ENCODE measurements at places on chromosomes 1 and 21.

GRCh38 chr1:217214551-217214950, 416.3 kb downstream of the GPATCH2 start:
- DNase-seq: no peak

- no peak for DNase-seq
Observed at GRCh38 chr1:145956781-145957442, 905 bp downstream of the LIX1L start.

DNA sequence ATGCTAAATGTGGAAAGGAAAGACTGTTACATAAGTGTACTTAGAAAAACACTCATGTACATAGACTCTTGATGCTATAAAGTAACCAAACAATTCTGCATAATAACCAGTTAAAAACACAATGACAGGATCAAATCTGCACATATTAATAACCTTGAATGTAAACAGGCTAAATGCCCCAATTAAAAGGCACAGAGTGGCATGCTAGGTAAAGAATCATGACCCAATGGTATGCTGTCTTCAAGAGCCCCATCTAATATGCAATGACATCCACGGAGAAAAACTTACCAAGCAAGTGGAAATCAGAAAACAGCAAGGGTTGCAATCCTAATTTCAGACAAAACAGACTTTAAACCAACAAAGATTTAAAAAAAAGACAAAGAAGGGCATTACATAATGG, 644.8 kb upstream of the PKN2 start:
- no peak for DNase-seq

DNA sequence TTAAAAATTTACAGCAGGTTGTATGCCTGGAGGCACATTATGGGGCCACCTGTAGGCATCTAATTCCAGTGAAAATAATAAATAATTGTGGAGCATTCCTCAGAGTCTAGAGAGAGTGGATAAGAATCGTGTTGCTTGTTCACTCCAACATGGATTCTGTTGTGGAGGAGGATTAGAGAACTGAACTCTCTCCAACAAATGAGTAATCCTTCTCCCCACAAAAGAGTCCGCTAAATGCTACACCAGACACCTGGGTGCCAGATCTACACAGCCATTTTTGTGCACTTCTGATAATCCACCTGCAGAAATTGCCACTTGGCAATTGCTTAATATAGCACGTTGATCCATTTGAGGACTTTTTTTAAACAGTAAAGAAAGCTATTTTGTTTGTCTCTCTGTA, 113.7 kb upstream of the DPYD start:
- DNase-seq: no peak

- DNase-seq: no peak
Observed at GRCh38 chr21:19535356-19535755, 1131.8 kb upstream of the TMPRSS15 start.

GRCh38 chr1:185074307-185074706, 28.9 kb downstream of the RNF2 start:
- no peak for DNase-seq

- no peak for DNase-seq
Observed at GRCh38 chr1:228513236-228513900, 26.2 kb downstream of the RNF187 start.

DNA sequence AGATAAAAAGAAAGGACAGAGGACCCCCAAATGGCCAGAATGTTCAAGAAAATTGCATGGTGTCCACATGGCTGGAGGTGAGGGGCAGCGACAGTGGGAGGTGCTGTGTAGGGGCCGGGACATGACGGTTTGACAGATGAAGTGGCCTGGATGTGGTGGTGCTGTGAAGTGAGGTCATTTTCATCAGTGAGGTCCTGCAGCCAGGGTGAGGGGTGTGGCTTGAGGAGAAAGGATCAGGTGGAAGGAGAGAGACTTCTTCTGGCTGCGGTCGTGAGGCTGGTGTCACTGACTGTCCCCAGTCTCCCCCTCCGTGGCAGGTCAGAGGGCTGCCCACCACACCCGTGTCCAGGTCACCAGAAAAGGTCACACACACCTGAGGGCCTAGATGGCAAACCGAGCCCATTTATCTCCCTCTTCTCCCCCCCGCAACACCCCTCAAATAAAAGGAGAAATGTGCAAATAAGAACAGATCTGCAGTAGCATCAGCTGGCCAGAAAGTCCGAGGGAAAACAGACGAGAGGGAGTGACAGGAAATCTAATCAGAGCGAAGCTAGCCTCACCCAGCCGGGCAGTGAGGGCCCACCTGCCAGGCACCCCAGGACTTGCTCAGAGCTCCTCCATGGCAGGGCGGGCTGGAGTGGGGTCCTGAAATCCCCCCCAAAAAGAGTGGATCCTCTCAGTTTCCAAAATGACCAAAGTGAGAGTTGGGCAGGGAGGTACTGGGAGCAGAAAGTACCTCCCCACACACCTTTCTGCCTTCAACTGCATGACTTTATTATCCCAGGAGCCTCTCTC, 148.5 kb upstream of the EDN2 start:
- no peak for DNase-seq

- no peak for DNase-seq
Observed at GRCh38 chr1:26761217-26761616, 26.5 kb upstream of the PIGV start.

DNA sequence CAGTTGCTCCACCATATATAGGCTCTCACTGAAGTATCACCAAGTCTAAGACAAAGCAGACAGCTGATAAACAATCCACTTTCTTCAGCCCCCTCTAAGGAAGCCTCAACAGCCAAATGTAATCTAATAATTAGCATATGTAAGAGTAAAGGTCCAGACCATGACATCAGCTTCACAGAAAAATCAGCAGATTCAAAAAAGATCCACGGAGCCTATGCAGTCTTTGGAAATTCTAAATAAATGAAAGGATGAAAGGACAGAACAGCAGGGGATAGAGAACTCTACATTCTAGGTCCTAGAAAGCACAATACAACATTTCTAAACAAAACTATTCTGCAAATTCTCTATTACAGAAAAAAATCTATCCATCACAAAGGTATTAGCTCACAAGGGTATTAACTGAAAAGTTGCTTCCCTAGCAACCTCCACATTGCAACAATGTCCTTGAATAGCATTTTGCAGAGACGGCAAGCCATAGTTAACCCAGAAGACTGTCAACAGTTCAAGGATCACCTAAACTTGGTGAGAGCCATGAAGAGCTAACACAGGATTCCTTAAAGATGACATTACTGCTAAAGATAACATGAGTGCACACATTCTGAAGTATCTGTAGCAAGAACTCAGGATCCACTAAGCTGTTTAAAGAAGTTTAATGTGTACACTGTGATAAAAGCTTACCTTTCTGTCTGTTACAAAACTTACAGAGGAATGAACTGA, 74.3 kb downstream of the SIPA1L2 start:
- DNase-seq: no peak

GRCh38 chr1:14924455-14925331, 228.9 kb upstream of the TMEM51 start:
- no peak for DNase-seq

- DNase-seq: no peak
Observed at GRCh38 chr21:15703932-15704331, 25.9 kb upstream of the USP25 start.

GRCh38 chr1:93007941-93008577, 46.8 kb upstream of the DIPK1A start:
- DNase-seq: no peak

- no peak for DNase-seq
Observed at GRCh38 chr1:210655511-210655910, 326.8 kb downstream of the HHAT start.

DNA sequence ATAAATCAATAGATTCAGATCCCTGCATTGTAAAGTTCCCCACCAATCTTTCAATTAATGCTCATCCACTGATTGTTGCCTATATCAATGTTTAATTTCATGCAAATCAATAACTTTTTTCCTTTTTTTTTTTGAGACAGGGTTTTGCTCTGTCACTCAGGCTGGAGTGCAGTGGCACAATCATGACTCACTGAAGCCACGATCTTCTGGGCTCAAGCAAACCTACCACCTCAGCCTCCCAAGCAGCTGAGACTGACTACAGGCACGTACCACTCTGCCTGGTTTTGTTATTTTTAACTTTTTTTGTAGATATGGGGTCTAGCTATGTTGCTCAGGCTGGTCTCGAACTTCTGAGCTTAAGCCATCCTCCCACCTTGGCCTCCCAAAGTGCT, 25.7 kb downstream of the DIO1 start:
- no peak for DNase-seq

GRCh38 chr1:184805667-184806295, 51.1 kb upstream of the EDEM3 start:
- DNase-seq: no peak

GRCh38 chr1:85339089-85339488, 62.7 kb upstream of the BCL10 start:
- DNase-seq: no peak

DNA sequence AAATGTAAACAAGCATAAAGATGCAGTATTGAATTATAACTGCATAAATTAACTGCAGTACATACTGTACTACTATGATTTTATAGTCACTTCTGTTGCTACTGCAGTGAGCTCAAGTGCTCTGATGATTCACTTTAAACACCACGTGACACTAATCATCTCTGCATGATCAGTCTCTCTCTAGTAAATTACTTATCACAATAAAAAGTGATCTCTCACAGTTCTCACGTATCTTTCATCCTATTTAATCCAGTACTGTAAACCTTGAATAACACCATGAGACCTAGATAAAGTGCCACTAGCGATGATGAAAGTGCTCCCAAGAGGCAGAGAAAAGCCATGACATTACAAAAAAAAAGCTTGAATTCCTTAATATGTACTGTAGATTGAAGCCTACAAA, 1242.0 kb downstream of the AMY1C start:
- DNase-seq: no peak

DNA sequence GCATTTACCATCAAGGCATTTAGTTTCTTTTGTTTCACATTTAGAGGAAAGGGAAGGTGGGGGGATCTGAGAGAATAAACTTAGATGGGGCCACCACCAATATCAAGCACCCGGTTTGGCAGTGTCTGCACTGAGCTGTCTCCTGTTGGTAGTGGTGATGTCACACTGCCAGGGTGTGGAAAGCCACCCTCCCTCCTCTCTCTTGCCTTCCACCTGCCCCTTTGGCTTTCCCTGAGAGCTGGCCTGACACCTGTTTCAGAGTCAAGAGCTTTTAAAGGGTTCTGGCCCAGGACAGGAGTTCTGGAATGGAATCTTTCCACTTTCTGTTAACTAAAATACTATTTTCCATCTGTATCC, 13.4 kb downstream of the ATF3 start:
- no peak for DNase-seq

All from vagina (tissue), 2 donors.